ENCODE measurements at places on chromosomes 2 and 18.

DNA sequence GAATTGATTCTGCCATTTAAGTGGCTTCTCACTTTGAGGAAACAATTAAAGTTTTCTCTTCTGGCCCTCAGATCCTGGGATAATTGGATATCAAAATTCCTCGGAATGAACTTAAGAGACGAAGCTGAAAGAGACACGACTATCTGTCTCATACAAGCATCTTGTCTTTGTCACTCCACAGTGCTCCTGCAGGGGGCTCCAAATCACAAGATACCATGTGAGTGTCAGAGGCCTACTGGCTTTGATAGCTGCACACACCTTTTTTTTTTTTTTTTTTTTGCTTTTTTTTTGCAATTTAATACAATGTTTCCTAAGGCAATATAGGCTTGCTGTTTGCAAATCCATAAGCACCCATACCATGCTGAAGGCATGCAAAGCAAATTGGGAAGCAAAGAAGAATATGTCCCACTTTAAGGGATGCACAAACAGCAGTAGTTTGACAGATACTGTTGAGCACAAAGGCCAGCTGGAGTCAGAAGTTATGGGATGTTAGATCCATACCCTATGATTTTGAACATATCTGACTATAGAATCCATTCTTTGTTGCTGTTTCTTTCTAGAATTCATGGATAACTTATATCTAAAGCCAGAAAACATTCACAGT lies 109.0 kb upstream of the CBLN2 start:
- no peak for DNase-seq

DNA sequence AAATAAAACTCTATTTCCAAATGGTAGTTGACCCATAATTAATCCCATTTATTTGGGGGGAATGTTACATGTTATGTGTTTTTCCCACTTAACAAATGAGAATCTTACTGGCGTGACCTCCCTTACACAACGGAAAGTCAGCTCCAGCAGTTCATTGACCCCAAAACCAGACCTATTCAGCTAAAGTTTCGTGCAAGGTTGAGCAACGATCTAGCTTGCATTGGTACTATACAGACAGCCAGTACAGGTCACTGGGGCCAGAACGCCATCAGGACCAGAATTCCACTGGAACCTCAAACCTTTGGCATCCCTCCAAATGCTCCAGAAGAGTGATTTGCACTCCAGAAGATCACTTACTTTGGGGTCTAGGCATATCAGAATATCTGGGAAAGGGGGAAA lies 6.8 kb upstream of the CTAGE1 start:
- DNase-seq = no peak

DNA sequence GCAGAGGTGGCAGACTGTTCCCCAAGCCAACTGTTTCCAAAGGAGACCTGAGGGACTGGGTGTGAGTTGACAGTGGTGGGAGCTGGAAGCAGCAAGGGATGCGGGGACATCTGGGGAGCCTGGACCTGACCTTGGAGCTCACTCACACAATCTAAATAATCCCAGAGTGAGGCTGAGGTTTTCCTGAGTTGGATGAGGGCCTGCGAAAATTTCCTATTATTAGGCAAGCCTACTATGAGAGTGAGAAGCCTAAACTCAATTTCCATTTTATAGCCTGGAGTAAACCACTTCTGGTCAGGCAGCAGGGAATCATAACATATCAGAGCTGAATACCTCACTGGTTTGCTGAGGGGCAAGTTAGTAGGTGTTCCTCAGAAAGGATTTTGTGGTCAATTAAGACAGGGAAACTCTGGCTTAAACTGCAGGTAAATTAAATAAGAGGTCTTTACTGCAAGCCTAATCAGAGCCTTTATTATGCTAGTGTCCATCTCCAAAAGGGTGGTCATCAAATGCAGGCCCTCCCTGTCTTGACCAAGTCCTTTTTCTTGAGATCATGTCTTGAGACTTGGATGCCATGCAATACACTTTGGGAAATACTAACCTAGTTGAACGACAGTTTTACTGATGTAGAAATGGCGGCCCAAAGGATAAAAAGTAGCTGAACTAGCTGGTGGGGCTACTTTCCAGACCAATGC lies 1.7 kb upstream of the COX5B start:
- no peak for DNase-seq

GRCh38 chr2:236702657-236703372 lies 133.2 kb downstream of the ACKR3 start:
- DNase-seq = no peak

GRCh38 chr2:167398873-167399272 lies 510.6 kb downstream of the XIRP2 start:
- no peak for DNase-seq

DNA sequence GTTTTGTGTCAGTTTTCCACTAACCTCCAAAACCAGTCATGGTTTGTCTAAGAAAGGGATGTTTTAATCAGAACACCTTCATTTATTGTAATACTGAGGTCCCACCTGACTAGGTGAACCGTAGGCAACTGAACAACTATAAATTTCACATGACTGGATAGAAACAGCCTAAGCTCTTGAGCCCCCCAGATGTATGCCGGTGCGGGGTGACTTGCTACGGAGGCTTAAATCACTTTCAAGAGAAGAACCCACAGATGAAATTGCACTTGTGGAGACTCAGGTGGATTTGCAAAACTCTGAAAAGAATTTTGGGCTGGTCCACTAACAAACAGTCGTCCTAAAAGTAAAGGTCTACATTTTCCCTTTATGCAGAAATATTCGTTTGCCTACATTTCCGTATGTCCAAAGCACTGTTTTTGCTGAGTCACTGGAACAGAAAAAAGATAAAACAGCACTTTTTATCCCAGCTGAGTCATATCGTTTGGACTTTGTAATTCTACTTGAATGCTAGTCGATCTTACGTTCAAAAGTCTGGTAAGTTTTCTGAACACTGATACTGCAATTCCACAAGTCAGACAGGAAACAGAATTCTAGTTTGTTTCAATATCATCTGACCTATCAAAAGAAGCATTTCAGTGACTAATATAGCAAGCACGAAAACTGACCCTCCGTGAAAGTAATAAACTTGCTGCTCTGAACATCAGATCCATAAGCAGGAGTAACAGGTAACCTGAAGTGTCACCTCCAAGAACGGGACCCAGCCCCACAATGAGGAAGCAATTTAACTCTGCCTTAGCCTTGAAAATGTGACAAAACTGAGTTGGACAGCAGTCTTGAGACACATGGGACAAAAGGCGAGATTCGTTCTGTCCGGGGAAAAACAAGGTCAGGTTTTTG lies 18.1 kb downstream of the ZNF516 start:
- DNase-seq = no peak

DNA sequence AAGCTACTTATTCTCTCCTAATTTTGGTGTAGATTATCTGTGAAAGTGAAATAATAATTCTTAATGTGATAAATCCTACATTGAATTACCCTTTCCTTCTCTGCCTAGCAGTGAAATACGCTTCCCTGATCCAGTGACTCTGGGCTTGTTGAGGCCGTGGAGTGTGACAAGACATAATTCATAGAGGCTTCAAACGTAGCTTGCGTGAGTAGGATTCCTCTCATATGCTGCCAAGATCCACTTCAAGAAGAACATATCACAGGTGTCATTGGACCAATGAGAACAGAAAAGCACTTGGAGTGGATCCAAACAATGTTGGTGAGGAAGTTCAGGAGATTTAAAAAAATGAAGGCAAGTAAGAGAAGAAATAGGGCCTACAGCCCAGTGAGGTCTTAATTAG lies 221.3 kb upstream of the TMEFF2 start:
- DNase-seq = no peak

- DNase-seq = no peak
These were observed 124.7 kb downstream of the CABLES1 start for GRCh38 chr18:23259701-23260681.

DNA sequence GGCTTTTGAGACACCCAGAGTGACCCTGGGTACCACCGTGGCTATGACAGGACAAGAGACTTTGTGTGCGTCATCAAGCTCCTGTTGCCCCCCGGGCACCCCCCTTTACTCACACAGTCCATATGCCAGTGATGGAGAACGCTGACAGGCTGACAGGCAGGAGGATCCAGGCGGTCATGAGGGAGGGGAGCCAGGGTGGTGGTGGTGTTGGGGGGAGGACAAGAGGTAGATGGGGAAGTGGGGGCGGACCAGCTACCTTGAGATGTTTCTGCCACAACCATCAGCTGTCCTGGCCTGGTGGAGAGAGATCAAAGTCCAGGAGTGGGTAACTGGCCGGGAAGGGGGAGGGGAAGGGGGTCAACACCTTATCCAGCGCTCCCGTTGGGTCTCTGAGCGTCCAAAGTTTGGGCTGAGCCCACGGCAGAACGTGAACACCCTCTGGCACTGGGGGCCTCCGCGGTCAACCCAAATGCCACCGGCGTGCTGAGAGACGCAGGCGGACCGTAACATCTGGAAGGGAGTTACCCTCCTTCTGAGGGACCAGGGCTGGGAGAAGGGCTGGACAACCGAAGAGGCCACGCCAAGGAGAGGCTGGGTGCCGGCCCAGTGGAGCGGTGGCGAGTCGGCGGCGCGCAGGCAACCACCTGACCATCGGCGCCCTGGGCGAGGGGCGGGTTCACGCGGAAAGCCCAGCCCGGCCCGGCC lies 575 bp downstream of the TMEM150A start:
- DNase-seq = no peak

GRCh38 chr2:178377046-178377445 lies 73.9 kb downstream of the PRKRA start:
- no peak for DNase-seq

DNA sequence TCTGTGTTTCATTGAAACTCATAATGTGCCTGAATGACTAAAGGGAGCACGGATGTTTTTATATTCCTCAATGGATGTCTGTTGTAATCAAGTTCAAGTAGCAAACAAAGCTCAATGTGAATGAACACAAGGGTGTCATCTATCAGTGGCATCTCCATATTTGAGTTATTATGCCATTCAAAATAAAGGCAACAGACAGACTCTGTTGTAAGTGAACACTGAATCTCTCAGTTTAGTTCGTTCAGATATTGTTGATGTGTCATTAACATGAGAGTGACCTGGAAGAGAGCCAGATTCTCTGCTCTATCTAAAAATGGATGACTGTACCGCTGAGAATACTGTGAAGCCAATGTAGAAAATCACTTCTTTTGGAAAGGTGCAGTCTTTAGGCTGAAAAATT lies 118.7 kb downstream of the NUP35 start:
- DNase-seq = no peak

DNA sequence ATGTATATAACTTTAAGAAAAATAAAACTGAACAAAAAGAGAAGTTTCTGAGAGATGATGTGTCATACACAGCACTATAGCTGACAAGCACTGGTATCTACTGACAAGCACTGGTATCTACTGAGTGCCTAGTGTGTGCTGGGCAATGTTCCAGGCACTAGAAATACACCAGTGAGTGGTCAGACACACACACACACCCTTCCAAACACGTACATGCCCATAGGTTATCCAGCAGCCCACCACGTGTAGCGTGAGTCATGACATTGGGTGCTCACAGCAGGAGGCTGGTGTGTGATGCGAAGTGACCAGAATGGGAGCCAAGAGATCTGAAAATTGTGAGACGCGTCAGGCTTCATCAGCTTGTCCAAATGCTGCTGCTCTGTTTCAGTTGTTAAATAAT lies 12.2 kb upstream of the GNAL start:
- no peak for DNase-seq

- DNase-seq = no peak
These were observed 203.4 kb upstream of the RND3 start for GRCh38 chr2:150690870-150691269.

DNA sequence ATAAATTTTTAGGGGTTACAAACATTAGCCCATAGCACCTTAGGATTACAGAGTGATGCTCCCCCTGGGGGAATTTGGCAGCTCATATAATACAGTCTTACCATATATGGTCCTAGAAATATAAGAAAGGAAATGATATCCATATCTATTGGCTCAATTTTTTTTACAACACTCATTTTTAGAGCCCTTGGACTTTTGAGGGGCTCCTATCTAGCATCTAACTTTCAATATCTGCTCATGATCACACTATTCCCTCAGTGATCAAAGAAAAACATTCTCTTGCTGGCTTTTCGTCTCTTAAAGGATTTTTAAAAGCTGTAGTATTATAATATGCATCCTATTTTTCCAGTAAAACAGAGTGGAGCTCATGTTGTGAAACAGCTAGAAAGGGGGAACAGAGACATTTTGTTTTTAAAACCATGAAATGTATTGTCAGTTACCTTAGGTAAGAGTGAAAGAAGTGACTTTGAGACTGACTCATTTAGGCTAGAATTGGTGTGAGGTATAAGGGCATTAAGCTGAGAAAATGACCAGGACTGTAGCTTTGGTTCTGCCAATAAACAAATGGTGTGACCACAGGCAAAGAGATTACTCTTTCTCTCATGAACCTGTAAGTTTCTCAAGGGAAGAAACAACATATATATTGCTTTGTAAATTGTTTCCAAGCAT lies 65.8 kb downstream of the ALPK2 start:
- no peak for DNase-seq

DNA sequence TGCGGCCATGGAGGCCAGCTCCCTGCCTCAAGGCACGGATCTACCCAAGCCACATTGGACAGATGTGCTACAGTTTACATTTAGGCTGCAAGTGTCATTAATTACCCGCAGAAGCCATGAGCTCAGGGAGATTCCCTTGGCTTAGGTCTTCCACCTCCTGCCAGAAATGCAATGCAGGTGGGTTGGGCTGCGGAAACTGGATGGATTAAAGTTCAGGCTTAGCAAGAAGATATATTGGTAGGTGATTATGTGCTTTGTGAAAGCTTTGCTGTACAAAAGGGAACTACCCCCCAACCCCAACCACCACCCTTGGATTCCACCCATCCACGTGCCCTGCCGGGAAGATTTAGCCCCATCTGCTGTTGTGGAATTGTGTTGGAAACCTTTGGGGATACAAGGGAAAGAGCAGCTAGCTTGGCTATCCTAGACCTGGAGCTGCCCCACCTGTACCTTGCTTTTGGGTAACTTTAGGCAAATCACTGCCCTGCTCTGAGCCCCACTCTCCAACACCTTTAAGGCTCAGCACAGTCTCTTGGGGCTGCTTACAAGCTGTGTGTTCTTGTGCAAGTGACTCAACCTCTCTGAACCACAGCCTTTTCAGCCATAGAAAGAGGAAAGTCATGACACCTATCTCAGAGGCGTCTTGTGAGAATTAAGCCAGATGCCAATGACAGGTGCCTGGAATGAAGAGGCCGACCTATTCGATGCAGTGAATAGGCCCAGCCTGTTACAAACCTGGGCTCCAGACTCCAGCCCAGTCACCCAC lies 141.6 kb upstream of the GLI2 start:
- DNase-seq = no peak

DNA sequence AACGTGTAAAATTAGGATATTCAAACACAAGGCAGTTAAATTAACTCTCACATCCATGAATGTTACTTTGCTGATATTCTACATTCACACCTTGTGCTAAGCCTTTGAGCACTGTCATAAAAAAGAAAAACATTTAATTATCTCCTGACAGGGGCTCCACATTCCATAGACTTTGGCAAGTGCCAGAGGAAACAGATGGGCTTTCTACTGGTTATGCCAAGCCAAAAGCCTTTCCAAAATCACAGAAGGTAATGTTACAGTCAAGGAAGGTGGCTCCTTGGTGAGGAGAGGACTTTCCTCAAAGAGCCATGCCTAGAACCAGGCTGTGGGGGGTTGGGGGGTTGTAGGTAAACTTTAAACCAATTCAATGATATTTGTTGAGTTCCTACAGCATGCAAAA lies 12.4 kb downstream of the MYO5B start:
- no peak for DNase-seq

- no peak for DNase-seq
These were observed 27.1 kb upstream of the TFPI start for GRCh38 chr2:187581125-187581896.

GRCh38 chr2:28633204-28633603 lies 118.4 kb upstream of the PPP1CB start:
- no peak for DNase-seq

GRCh38 chr2:178265851-178266250 lies 71.5 kb downstream of the OSBPL6 start:
- DNase-seq = no peak

GRCh38 chr2:8836971-8837794 lies at the start of gene KIDINS220:
Gene KIDINS220 (minus strand): TSS chr2:8837613. CDS start chr2:8827093, 10,520 bp downstream.
- peak; percentile 69 for DNase-seq

Measured in stimulated activated CD8-positive, alpha-beta memory T cell treated with anti-CD3 and anti-CD28 coated beads, Interleukin-15, amount 100 ng/mL, for 24 hours (primary cell).